Activated CD8-positive, alpha-beta memory T cell treated with anti-CD3 and anti-CD28 coated beads for 1 hour (primary cell): ENCODE measurements at places on chromosomes 5 and 9.

DNA sequence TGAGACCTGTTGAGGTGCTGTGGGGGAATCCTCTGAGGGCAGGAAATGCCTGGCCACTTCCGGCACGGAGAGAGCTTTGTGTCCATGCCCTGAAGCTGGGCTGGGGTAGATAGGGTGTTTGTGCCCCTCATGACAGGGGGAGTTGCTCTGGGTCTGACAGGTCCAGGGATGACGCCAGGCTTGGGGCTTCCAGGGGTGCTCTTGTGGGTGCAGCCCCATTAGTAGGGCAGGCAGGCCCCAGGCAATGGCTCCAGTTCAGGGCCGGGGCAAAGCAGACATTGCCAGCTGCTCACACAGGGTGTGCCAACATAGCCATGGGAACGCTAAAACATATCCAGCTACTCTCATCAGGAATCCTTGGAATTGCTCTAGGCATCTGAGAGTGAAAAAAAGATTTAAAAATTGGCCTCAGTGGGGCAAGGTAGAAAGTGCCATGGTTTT is 21.1 kb downstream of the PITX1 start:
- no peak for DNase-seq

DNA sequence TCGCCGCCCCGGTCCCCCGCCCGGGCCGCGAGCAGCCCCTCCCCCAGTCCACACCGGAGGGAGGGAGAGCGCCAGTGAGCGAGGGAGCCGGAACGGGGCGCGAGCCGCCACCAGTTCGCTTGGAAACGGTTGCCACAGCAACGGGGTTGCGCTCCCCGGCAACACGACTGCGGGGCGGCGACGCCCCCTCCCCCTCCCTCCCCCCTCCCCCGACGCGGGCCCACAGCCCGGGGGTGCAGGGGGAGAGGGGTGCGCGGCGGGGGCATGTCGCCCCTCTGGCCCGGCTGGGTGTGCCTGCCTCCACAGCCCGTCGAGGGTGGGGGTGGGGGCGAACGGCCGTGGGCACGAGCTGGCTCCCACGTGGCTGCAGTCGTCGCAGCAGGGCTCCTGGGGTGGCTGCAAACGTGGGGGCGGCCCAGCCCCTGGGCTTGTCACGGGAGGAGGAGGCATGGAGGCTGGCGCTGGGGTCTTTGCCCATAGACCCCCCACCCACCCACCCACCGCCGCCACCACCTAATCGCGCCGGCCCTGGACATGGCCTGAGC is 524 bp downstream of the PRR7 start:
- DNase-seq, result no peak

GRCh38 chr5:176339304-176339703 is 22.3 kb downstream of the KIAA1191 start:
- no peak for DNase-seq

GRCh38 chr5:107381189-107381856 is 289.4 kb downstream of the EFNA5 start:
- DNase-seq, result no peak

GRCh38 chr9:87276327-87276841 is 221.3 kb upstream of the DAPK1 start:
- DNase-seq, result no peak

DNA sequence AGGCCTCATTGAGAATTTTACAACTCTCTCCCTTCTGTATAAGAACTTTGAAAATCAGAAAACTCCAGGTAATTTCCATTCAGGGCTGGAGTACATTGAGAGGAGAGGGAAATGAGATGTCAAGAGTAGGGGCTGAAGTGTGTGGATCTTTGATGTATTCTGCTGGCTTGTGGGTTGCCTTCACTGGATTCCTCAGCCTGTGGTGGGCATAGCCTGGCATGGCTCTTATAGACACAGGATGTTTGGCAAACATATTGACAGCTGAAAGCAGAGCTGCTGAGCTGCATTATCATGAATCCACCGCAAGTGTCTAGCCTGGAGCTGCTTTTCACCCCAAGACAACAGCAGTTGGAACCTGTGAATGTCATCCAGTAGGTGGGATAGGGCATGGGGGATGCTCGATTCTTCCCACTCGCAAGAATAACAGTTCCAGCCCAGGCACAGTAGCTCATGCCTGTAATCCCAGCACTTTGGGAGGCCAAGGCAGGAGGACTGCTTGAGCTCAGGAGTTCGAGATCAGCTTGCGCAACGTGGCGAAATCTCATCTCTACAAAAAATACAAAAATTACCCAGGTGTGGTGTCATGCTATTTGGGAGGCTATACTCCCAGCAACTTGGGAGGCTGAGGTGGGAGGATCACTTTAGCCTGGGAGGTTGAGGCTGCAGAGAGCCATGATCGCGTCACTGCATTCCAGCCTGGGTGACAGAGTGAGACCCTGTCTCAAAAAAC is 36.0 kb upstream of the TTC23L start:
- no peak for DNase-seq

DNA sequence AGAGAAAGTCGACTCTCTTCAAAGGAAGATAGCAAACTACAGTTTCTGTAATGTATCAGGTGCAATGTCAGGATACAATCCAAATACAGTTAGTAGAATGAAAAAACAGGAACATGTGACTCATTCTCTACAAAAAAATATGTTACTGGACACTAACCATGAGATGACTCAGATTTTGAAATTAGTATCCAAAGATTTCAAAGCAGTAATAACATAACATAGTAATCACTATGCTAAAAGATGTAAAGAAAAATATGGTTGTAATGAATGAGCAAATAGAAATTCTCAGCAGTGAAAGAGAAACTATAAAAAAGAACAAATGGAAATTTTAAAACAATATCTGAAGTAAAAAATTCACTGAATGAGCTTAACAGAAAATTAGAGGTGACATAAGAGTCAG is 42.3 kb downstream of the SHOC1 start:
- no peak for DNase-seq

- no peak for DNase-seq
Measured at GRCh38 chr9:121277518-121278295, 9.7 kb downstream of the GSN start.

- DNase-seq, result no peak
Measured at GRCh38 chr9:74755355-74755754, 132.4 kb downstream of the TRPM6 start.

DNA sequence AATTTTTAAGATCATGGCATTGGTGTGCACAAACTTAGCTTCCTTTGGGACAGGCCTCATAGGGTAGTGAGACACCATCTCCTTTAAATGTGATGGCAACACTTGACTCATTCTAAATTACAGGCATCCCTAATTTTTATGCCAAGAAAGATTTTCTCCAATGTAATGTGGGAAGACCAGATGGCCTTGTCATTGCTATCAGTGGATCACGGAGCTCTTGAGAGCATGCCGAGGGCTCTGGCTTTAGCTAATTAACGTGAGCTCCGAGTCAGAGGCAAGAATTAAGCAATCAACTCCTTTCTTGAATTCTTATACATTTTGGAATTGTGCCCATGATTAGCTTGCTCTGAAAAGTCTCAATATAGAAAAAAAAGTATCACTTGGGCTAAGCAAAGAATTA is 215.8 kb downstream of the LRRC70 start:
- no peak for DNase-seq

- DNase-seq, result no peak
Measured at GRCh38 chr9:87569518-87569917, 71.9 kb downstream of the DAPK1 start.

DNA sequence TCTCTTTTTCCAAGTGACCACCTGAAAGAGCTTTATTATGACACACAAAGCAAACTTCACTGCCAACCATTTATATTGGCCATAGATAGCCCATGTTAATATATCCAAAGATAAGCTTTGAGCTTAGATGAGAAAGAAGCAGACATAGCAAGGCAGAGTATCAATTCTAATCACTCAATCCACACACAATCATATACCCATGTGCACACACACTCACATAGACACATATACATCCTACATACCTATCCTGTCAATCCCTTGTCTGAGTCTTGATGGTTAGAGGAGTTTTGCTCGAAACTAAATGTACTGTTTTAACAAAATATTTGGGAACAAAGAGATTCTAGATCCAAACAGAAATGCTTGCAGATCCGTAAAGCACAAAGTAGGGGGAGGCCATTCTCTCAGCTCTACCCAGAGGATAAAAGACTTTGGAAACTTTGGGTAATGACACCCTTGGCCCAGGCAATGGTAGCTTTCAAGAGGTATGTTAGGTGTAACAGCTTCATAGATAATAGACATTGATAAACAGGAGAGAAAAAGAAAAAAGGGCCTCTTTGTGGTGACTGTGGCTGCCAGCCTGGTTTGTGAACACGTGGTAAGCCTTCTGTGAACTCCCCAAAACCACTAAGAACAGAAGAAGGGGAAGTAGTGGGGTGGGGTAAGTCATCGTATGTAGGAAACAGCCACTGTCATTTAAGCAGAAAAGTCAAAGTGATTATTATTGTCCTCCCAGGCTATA is 121.6 kb downstream of the TLR4 start:
- DNase-seq, result no peak

- no peak for DNase-seq
Measured at GRCh38 chr9:38211002-38211401, 142.0 kb upstream of the SHB start.

GRCh38 chr9:130898552-130898852 is 1.9 kb upstream of the QRFP start:
- DNase-seq, result no peak

GRCh38 chr9:120267929-120268328 is 312.0 kb downstream of the CDK5RAP2 start:
- DNase-seq, result no peak

- no peak for DNase-seq
Measured at GRCh38 chr9:125656560-125656959, 50.4 kb downstream of the MAPKAP1 start.

GRCh38 chr5:78961743-78962142 is 23.4 kb downstream of the ARSB start:
- no peak for DNase-seq

DNA sequence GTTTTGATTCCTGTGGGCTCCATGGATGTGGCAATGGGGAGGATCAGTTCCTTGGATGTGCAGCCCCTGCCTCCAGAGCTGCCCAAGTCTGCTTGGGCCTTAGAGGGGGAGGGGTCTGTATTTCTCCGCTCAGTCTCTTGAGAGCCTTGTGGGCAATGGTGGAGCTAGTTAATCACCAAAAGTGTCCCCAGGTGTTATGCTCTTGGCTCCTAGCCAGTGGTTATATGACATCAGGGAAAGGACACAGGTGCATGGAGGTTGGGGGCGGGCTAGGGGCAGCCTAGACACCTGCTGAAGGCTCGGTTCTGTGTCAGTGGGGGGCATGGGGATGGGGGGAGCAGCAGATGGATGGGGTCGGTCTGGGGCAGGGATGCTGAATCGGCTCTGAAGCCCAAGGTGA is 12.4 kb upstream of the ARAP3 start:
- no peak for DNase-seq

- DNase-seq, result no peak
Measured at GRCh38 chr5:58847041-58847440, 264.2 kb downstream of the RAB3C start.

DNA sequence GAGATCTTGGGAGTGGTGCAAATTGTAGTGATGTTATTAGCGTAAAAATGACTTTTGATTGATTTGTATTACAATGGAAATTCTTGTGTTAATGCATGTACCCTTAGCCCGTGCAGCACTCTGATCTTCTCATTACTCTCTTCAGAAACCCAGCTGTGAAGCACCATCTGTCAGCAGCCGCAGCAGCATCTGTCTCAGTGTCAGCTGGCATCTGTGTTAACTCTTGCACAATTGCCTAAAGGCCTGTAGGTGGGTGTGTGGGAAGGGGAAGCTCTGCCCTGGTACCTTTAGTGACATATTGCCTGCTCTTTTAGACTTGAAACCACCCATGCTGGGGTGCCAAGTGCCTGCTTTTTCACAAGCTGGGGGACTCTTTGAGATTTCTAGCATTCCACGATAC is 101.3 kb downstream of the FBXL7 start:
- DNase-seq, result no peak

DNA sequence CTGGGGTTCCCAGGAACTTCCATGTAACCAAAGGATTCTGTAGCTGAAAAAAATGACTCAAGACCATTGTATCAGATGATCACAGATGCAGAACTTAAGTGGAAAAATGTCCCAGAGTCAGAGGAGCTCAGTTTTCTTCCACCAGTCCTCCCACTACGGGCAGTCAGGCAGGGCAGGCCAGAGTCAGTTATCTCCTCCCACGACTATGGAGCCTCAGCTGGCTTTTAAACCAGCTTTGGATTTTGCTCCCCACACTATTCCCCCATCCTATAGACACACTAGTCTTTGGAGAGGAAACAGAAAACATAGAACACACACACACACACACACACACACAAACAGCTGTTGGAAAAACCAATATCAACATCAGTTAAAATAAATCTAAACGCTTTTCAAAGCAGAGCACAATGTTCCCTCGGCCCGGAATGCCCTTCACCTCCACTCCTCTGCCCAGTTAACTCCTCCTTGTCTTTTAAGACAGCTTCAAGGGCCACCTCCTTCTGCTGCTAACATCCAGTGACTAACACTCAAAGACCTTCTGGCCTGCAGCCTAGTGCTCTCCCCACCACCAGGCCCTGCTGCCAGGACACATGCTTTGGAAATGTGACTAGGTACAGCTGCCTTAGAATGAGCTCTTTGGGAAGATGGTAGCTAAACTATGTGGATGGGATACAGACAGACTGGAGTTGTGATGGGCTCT is 56.8 kb downstream of the NIPAL4 start:
- DNase-seq, result no peak
